Uterine smooth muscle cell (primary cell): ENCODE measurements at places on chromosomes 11 and 22. TPM values are rescaled to one million over a fixed set of nuclear protein-coding genes. Genes with fewer than 3 reads are reported as not detected.

Gene OR2D2
- 0.50 and 1.5 TPM in 2 replicates for total RNA-seq

Gene OR52A1
- not detected in 2 replicates for total RNA-seq

Gene FIBIN
- total RNA-seq: 9.4 and 65.4 TPM in 2 replicates

Gene OR10D3
- total RNA-seq: not detected in 2 replicates

Gene EWSR1
- 144 and 219 TPM in 2 replicates for total RNA-seq

Gene CATSPERZ
- total RNA-seq: not detected in 2 replicates

Gene APIP
- 26.6 and 27.9 TPM in 2 replicates for total RNA-seq

Gene GSC2
- total RNA-seq: not detected in 2 replicates

Gene PRDM11
- 2.9 and 3.8 TPM in 2 replicates for total RNA-seq

Gene TIRAP
- total RNA-seq: 4.1 and 5.4 TPM in 2 replicates

Gene LIF
- 16.5 and 23.8 TPM in 2 replicates for total RNA-seq

Gene HINFP
- total RNA-seq: 12.4 and 17.2 TPM in 2 replicates

Gene APOL6
- 26.0 and 28.7 TPM in 2 replicates for total RNA-seq

Gene RAB38
- 3.4 and 6.5 TPM in 2 replicates for total RNA-seq

Gene DDX17
- 412 and 413 TPM in 2 replicates for total RNA-seq

Gene SLC6A5
- not detected in 2 replicates for total RNA-seq

Gene RTN4R
- total RNA-seq: 0.77 and 1.00 TPM in 2 replicates

Gene MFNG
- under 0.01 and 0.25 TPM in 2 replicates for total RNA-seq

Gene MTNR1B
- total RNA-seq: not detected in 2 replicates

Gene NAALAD2
- 1.7 and 5.6 TPM in 2 replicates for total RNA-seq

Gene SCGB2A2
- total RNA-seq: not detected in 2 replicates

Gene IFITM10
- total RNA-seq: 0.89 and 1.5 TPM in 2 replicates

Gene NPTXR
- total RNA-seq: 2.0 and 4.6 TPM in 2 replicates

Gene SCN4B
- total RNA-seq: not detected in 2 replicates

Gene FAM227A
- total RNA-seq: 1.3 and 2.4 TPM in 2 replicates

Gene ALDH3B1
- total RNA-seq: 16.7 and 36.6 TPM in 2 replicates

Gene NUCB2
- total RNA-seq: 135 and 208 TPM in 2 replicates

Gene NAT10
- total RNA-seq: 16.7 and 19.3 TPM in 2 replicates

Gene PRR33
- not detected in 2 replicates for total RNA-seq

Gene ARL14EP
- 27.7 and 38.1 TPM in 2 replicates for total RNA-seq

Gene OR10G7
- not detected in 2 replicates for total RNA-seq

Gene FUT4
- 4.3 and 5.5 TPM in 2 replicates for total RNA-seq

Gene VSIG2
- total RNA-seq: 0.22 and 0.50 TPM in 2 replicates

Gene SULT4A1
- 0.12 TPM in 1 of 2 replicates, not detected in the other for total RNA-seq

Gene P2RX6
- total RNA-seq: 0.44 and 2.5 TPM in 2 replicates

Gene HBB
- not detected in 2 replicates for total RNA-seq

Gene DCHS1
- 35.2 and 50.1 TPM in 2 replicates for total RNA-seq

Gene KIF18A
- total RNA-seq: 9.0 and 40.0 TPM in 2 replicates

Gene KCNJ4
- not detected in 2 replicates for total RNA-seq

Gene MGAT3
- total RNA-seq: under 0.01 TPM in 1 of 2 replicates, not detected in the other

Gene TTC36
- 0.22 and 0.87 TPM in 2 replicates for total RNA-seq

Gene ROM1
- total RNA-seq: 2.3 and 2.9 TPM in 2 replicates
